Esophagus mucosa (tissue), 1 donor: ENCODE measurements at places on chromosomes 16 and 17. TPM values are rescaled to one million over a fixed set of nuclear protein-coding genes. Genes with fewer than 3 reads are reported as not detected.

The TBX21 gene
- total RNA-seq, result not detected

The MMP25 gene
- 0.80 TPM for total RNA-seq

The PTX4 gene
- total RNA-seq, result not detected

The DNAAF8 gene
- 0.28 TPM for total RNA-seq

The TMEM238L gene
- total RNA-seq, result 2.3 TPM

The PRCD gene
- total RNA-seq, result 0.64 TPM

The PRR14 gene
- 27.0 TPM for total RNA-seq

The ALOX12B gene
- 15.0 TPM for total RNA-seq

The KRT31 gene
- total RNA-seq, result 4.4 TPM

The TPSD1 gene
- total RNA-seq, result not detected
